ENCODE measurements at places on chromosomes 7 and 10. TPM values are rescaled to one million over a fixed set of nuclear protein-coding genes. Genes with fewer than 3 reads are reported as not detected.

DNA sequence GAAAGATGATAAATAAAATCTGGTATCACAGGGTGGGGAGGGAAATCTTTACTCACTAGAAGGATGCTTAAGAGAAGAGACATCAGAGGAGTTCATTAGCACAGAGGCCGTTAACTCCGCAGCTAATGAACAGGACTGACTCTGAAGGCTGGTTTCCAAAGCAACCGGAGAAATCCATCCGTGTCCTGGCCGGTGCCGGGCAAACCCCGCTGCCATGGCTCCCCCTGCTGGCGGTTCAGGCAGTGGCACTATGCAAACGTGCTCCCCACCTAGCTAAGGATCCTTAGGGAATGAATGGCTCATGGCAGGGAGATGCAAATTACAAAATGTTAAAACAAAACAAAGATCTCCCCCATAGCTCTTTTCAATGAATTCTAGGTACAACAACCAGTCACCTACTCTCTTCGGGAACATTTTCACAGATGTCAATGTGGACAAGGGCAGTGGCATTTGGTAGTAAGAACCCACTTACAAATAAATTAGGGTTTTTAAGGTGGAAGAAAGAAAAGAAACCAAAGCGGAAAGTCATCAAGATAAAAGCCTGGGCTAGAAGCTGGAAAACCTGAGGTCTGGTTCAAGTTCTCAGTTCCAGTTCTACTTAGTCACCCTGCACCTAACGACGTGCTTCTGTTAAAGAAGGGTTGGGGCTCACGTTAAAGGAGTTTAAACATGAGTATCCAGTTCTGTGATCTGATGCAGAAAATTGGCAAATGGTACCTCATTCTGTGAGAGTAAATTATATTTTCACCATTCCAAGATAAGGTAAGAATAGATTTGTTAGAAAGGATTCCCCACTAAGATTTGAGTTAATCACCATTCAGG, 138.2 kb downstream of the SVIL start:
- H3K4me3 ChIP-seq = no peak overlapping the region
- H3K4me1 ChIP-seq = no peaks in the 10 kb centered on the region
- no peaks in the 10 kb centered on the region for H3K36me3 ChIP-seq
- H3K27me3 ChIP-seq = no peaks in the 10 kb centered on the region
- no peak overlapping the region for H3K27ac ChIP-seq

DNA sequence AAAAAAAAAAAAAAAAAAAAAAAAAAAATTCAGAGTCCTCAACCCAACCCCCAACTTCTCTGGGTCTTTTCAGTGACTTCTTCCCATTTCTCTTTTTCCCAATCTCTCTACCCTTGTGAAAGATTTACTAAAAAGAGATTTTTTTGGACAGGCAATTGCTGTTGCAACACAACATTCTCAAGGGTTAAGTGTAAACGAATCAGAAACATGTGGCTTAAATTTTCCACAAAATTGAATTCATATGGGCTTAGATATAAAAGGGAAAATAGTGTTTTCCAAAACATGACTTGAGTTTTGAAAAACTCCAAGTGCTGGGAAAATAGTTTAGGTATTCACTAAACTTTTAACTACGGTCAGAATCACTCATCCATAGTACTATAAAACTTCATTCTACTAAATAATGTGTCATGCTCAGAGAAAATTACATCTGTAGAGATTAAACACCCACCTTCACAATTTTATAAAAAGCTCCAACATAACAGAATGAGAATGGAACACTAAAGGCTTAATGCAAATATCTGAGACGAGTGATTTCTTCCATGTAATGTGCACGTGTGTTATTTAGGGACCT, 643.1 kb downstream of the PARD3 start:
- H3K27me3 ChIP-seq = no peaks in the 10 kb centered on the region
- H3K36me3 ChIP-seq = no peaks in the 10 kb centered on the region
- no peak overlapping the region for H3K4me3 ChIP-seq
- peaks cover 16% of the 10 kb centered on the region for H3K4me1 ChIP-seq
- H3K27ac ChIP-seq = no peak overlapping the region
- no peak for ATAC-seq

DNA sequence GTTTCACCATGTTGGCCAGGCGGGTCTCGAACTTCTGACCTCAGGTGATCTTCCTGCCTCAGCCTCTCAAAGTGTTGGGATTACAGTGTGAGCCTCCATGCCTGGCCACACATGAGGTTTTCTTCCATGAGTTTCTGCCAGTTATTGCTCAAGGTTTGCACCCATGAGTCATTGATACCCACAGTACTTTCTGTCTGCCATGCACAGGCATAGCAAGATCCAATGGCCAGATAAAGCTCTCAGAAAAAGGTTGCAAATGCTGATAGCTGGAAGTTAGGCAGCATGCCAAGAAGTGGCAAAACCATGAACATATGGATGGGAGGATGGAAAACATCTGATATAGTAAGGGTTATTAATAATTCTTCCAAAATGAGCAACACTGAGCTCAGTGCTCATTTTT, 298.7 kb upstream of the NRG3 start:
- H3K4me1 ChIP-seq = no peaks in the 10 kb centered on the region
- no peak for ATAC-seq
- H3K27ac ChIP-seq = no peak overlapping the region
- no peaks in the 10 kb centered on the region for H3K36me3 ChIP-seq

GRCh38 chr10:111128331-111129180, 51.7 kb downstream of the ADRA2A start:
- H3K36me3 ChIP-seq = no peaks in the 10 kb centered on the region
- peaks cover 29% of the 10 kb centered on the region for H3K27me3 ChIP-seq
- H3K4me3 ChIP-seq = no peak overlapping the region

DNA sequence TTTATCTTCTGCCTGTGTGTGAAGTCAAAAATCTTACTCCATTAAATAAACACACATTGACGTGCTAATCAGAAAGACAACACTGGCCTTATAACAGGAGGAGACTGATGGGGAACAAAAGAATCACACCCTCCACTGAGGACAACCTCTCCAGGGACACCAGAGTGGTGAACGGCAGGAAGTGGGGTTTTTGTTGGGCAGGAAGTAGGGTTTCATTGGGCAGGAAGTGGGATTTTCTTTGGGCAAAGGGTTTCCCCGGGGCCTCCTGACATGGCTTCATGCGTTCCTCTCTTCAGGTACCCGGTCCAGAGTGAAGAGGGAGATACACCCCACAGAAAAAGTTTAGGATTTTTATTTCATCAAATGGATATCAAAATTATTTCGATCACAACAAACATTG, 30.6 kb downstream of the ADARB2 start:
- no peaks in the 10 kb centered on the region for H3K4me1 ChIP-seq
- no peak for ATAC-seq
- no peak overlapping the region for H3K4me3 ChIP-seq
- peaks cover 45% of the 10 kb centered on the region for H3K27me3 ChIP-seq

- no peak overlapping the region for H3K27ac ChIP-seq
- no peaks in the 10 kb centered on the region for H3K36me3 ChIP-seq
- H3K27me3 ChIP-seq = peaks cover 4% of the 10 kb centered on the region
- ATAC-seq = no peak
Observed at GRCh38 chr10:130393342-130393741, 257.2 kb downstream of the GLRX3 start.

DNA sequence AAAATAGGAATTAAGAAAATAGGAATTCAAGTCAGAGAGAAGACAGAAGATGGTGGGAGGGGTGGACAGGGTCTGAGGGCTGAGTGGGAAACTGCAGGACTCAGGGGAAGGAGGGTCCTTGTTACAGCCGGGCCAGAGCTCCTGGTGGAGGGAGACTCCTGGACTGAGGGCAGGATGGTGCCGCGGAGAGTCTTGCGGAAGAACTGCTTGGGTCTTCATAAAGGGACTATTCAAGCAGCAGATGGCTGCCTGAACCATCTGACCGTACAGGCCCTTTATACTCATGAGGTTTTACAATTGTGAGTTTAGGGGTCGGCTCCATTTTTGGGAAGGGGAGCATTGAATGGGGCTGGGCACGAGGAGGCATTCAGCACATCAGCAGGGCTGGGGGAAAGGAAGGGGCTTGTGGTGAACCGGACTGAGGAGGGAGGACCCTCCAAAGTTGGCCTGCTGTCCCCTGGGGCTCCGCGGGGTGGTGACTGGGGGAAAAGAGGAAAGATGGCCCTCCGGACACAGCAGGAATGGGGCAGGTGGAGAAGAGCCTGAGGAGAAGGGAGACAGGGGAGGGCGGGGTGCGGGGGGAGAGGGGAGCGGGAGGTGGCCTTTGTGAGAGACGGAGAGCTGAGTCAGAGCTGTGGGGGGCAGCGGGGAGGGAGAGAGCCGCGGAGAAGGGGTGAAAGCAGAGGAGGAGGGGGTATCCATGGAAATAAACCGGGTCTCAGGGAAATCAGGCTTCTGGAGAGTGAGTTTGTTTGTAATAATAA, 1.5 kb downstream of the FAM131B start:
- H3K4me3 ChIP-seq = no peak overlapping the region
- no peak for ATAC-seq
- peaks cover 63% of the 10 kb centered on the region for H3K27me3 ChIP-seq
- H3K27ac ChIP-seq = no peak overlapping the region
- no peaks in the 10 kb centered on the region for H3K36me3 ChIP-seq

GRCh38 chr7:17934612-17935240, 5.6 kb downstream of the SNX13 start:
- H3K4me3 ChIP-seq = no peak overlapping the region
- H3K4me1 ChIP-seq = peaks cover 84% of the 10 kb centered on the region
- H3K36me3 ChIP-seq = no peaks in the 10 kb centered on the region
- no peak overlapping the region for H3K27ac ChIP-seq
- ATAC-seq = no peak

GRCh38 chr10:69846293-69846921, 44.7 kb downstream of the COL13A1 start:
- no peaks in the 10 kb centered on the region for H3K27me3 ChIP-seq
- H3K27ac ChIP-seq = no peak overlapping the region
- peaks cover 41% of the 10 kb centered on the region for H3K4me1 ChIP-seq
- no peaks in the 10 kb centered on the region for H3K36me3 ChIP-seq
- no peak for ATAC-seq
- H3K4me3 ChIP-seq = no peak overlapping the region

DNA sequence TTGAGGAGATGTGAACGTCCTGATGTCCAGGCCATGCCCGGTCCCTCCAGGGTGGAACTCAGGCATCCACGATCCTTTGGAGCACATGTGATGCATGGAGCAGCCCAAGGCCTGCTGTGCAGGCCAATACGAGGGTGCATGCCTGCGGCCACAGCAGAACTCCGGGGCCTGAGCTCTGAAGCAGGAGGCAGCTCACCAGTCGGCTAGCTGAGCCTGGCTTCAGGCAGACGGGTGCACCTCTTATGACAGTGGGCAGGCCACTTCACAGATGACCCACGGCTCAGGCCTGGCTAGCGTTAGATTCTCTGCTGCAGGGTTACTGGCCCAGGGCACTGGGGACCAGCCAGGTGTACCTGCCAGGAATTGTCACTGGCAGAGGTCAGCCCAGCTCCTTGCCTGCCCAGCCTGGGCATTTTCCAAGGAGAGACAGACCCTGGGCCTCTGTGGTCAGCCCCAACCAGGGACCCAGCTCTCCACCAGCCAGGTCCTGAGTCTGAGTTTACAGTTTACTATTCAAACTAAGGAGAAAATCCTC, 29.6 kb upstream of the INPP5A start:
- H3K4me1 ChIP-seq = peaks cover 18% of the 10 kb centered on the region
- no peak for ATAC-seq
- no peak overlapping the region for H3K4me3 ChIP-seq
- no peaks in the 10 kb centered on the region for H3K36me3 ChIP-seq
- peak overlapping the region; percentile 80 for H3K27ac ChIP-seq

DNA sequence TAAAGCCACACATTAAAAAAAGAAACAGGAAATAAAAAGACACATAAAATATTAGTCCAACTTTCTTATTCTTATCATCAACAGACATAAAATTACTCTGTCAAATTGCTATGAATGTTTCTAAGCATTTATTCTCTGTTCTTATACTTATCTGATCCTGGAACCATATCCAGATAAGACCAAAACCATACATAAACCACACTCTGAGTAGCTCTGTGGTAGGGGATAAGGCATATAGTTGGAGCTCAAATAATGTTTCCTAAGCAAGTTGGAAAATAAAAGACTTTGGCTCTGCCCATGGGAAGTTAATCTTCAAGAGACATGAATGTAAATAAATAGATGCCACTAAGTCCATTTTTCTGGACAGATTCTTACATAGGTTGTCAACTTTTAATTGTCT, 103.1 kb upstream of the PLXDC2 start:
- H3K4me1 ChIP-seq = no peaks in the 10 kb centered on the region
- ATAC-seq = no peak
- H3K36me3 ChIP-seq = no peaks in the 10 kb centered on the region
- H3K27ac ChIP-seq = no peak overlapping the region
- H3K27me3 ChIP-seq = no peaks in the 10 kb centered on the region

- H3K4me1 ChIP-seq = no peaks in the 10 kb centered on the region
- H3K27me3 ChIP-seq = no peaks in the 10 kb centered on the region
- peaks cover 11% of the 10 kb centered on the region for H3K36me3 ChIP-seq
Observed at GRCh38 chr7:3641582-3641981, 340.5 kb downstream of the SDK1 start.

DNA sequence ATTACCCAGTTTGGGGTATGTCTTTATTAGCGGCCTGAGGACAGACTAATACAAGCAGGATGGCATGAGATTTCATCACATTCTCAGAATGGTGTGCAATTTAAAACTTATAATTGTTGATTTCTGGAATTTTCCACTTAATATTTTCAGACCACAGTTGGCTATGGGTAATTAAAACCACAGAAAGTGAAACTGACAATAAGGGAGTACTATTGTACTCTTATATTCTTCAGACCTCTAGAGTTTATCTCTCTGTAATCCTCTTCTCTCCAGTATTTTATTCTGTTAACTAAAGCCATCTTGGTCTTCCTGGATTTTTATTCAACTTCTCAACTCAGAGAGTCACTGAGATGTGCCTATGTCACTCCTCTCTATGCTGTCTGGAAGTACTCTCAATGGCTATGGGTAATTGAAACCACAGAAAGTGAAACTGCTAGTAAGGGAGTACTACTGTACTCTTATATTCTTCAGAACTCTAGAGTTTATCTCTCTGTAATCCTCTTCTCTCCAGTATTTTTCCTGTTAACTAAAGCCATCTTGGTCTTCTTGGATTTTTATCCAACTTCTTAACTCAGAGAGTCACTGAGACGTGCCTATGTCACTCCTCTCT, 118.3 kb downstream of the PPP1R17 start:
- H3K4me1 ChIP-seq = no peaks in the 10 kb centered on the region
- ATAC-seq = no peak
- no peak overlapping the region for H3K4me3 ChIP-seq
- no peaks in the 10 kb centered on the region for H3K36me3 ChIP-seq
- H3K27me3 ChIP-seq = no peaks in the 10 kb centered on the region
- H3K27ac ChIP-seq = no peak overlapping the region

GRCh38 chr10:100725869-100726426, 19.4 kb upstream of the PAX2 start:
- H3K36me3 ChIP-seq = no peaks in the 10 kb centered on the region
- no peak overlapping the region for H3K27ac ChIP-seq
- no peak for ATAC-seq
- no peak overlapping the region for H3K4me3 ChIP-seq

Gene ADGRA1
- not detected for total RNA-seq

Gene PLAC9
- 34.9 TPM for total RNA-seq

Gene MSMB
- not detected for total RNA-seq

Gene PON3
- total RNA-seq = 0.59 TPM

Gene KCND2
- 0.93 TPM for total RNA-seq

Gene PRF1
- 2.0 TPM for total RNA-seq

Gene ZWINT
- 1.8 TPM for total RNA-seq

Gene GPR22
- total RNA-seq = not detected
